Stomach (tissue), 19 donors: ENCODE measurements at places on chromosomes 13 and 19. TPM values are rescaled to one million over a fixed set of nuclear protein-coding genes. Genes with fewer than 3 reads are reported as not detected.

LIM2 gene
- total RNA-seq: not detected

DNA sequence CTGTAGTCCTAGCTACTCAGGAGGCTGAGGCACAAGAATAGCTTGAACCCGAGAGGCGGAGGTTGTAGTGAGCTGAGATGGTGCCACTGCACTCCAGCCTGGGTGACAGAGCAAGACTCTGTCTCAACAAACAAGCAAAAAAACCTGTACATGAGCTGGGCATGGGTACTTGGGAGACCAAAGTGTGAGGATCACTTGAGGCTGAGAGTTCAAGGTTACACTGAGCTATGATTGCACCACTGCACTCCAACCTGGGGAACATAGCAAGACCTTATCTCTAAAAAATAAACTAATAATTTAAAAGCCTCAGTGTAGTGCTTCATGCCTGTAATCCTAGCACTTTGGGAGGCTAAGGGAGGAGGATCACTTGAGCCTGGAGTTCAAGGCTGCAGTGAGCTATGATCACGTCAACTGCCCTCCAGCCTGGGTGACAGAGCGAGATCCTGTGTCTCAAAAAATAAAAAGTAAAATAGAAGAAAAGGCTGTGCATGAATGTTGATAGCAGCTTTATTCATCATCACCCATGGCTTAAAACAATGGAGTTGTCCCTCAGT, 12.3 kb upstream of the DOCK6 start:
- DNase-seq: no peak

DNA sequence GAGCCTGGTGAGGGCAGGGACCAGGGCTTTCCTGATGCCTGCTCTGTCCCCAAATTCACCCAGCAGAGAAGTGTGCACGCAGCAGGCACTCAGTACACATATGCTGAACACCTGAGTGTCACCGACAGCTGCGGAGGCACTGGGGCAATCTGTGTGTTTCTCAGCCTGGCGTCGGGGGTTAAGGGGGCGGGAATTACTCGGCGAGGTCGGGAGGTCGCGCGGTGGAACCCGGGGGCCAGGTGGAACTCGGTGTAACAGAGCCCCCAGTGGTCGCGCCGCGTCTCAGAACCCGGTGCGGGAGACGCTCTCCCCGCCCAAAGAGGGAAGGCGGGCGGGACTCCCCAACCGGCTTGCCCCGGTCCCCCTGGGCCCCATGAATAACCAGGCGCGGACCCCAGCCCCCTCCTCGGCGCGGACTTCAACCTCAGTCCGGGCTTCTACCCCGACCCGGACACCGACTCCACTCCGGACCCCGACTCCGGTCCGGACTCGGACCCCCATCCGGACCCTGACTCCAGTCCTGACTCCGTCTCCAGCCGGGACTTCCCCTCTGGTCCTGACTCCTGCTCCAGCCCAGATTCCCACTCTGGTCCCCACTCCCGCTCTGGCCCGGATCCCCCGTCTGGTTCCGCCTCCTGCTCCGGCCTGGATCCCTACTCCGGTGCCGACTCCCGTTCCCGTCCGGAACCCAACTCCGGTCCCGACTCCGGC, at the start of gene SELENOV:
TSS of gene SELENOV (plus strand) at position 300 of the 711 bp plus-strand sequence. CDS start at position 374, 74 bp downstream.
- peak; percentile 59 for DNase-seq

BRME1 gene
- 14.3 TPM for total RNA-seq
